ENCODE measurements at places on chromosomes 3 and 15.
A peak's percentile ranks its signal among the peaks of the same experiment; 100 is the strongest.

- DNase-seq: no peak
Measured at GRCh38 chr3:128730471-128730870, 4.5 kb downstream of the RAB7A start.

DNA sequence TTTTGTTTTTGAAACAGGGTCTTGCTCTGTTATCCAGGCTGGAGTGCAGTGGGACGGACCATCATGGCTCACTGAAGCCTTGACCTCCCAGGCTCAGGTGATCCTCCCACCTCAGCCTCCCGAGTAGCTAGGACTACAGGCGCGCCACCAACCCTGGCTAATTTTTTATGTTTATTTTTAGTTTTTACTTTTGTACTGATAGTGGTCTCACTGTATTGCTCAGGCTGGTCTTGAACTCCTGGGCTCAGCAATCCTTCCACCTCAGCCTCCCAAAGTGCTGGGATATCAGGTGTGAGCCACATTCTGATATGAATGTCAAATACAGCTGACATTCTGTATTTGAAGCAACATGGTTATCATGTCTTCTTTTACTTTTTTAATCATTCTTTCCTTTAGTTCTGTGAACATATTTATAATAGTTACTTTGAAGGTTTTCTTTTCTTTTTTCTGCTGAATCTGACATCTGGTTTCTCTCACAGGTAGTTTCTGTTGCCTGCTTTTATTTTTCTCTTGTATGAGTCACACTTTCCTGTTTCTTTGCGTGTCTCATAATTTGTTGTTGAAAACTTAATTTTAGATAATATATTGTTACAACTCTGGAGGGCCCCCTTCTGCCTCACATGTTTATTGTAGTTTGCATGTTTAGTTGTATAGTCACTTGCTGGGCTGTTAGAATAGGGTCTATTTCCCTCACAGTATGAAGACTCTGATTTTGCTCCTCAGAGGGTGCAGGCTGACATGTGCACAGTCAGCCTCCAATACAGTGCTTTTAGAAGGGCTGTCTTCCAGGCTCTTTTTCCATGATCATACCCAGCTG lies 8.4 kb upstream of the CNTN4 start:
- DNase-seq: no peak

- peak; percentile 43 for DNase-seq
Measured at GRCh38 chr3:62225051-62225450, 148.3 kb downstream of the FEZF2 start.

- DNase-seq: no peak
Measured at GRCh38 chr3:45786801-45787495, 9.4 kb downstream of the SLC6A20 start.

DNA sequence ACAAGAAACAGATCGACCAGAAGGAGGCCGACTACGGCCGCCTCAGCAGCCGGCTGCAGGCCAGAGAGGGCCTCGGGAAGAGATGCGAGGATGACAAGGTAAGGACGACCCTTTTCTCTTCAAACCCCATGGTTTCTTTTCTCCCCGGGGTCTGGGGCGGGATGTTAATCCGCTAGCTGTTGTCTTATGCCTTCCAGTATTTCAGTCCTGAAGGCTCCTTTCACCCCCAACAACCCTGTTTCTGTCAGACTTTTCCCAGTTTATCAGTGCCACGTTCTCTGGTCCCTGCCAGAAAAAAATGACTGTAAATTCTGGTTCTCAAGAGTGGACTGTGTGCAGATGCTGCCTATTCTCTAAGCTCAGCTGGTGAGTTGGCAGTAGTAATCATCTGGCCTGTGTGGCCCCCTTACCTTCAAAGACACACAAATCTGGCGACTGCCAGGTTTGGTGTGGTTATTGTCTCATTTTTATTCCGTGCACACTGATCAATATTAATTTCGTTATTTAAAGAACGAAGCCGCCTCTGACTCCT lies 806 bp downstream of the GOLM2 start:
- DNase-seq: no peak

DNA sequence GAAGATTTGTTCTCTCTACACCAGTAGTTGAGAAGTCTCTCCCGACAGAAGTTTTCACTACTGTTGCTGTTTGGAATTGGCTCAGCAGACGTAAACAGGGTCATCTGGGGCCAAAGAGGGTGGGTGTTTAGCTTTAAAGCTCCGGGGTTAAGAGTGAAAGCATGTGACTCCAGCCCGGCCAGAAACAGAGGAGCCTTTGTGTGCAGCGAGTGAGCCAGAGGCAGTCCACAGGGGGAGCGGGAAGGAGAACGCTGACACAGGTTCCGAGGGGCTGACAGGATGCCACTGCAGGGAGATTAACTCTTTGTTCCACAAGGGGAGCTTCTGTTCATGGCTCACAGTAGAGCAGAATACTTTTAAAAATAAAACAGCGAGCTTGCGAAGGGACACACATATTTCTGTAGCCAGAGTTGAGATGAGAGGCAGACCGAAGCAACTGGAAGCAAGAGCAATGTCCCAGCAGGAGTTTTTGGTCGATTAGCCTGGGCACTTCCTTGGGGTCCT lies 26.9 kb downstream of the BMF start:
- DNase-seq: peak; percentile 83

GRCh38 chr15:27990521-27991515 lies 108.3 kb downstream of the OCA2 start:
- no peak for DNase-seq

GRCh38 chr3:196772102-196772501 lies 32.4 kb downstream of the PAK2 start:
- DNase-seq: no peak

DNA sequence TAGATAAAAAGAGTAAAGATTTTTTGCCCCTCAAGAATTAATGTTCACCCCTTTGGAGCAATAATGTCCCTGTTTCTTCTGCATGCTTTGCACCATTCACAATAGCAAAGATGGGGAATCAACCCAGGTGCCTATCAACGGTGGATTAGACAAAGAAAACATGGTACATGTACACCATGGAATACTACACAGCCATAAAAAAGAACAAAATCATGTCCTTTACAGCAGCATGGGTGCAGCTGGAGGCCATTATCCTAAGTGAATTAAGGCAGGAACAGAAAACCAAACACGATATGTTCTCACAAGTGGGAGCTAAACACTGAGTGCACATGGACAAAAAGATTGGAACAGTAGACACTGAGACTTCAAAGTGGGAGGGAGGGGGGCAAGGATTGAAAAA lies 35.2 kb downstream of the AAGAB start:
- no peak for DNase-seq

DNA sequence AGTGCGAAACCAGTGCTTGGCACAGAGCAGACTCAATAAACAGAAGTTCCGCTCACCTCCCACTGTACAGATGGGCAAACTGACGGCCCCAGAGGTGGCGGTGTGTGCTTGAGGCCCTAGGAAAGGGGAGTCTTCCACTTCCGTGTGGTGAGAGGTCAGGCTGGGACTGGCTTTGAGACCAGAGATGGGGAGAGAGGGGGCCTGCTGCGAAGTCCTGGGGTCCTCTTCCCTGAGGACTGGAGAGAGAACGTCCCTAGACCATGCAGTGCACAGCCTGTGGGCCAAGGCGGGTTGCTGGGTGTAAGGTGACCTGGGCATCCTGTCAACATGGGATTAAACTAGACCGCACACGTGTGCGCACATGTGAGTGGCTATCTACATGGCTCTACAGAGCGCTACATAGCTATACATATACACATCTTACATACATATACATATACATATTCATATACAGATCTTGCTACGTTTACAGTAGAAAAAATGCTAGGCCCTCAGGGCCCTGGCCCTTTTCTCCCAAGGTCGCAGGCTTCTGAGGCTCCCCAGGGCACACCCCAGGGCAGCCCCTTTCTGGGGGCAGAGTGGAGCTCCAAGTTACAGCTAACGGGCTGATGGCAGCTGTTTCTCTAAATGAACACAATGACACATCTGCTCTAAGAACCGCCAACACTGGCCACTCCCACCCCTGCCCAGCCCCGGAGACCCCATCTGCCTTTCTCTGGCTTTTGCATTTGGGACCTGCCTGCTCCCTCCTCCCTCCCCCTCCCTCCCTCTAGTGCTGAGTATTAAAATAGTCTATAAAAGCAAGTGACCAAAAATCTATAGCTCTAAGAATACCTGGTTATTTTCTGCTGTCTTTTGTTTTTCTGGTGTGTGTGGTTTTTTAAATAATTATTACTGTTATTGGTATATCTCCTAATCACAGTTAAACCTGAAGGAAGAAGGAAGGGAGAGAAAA lies 47.0 kb downstream of the HCN4 start:
- DNase-seq: peak; percentile 18

- DNase-seq: no peak
Measured at GRCh38 chr3:188309437-188310269, 155.7 kb downstream of the LPP start.

GRCh38 chr15:63025460-63025859 lies 17.1 kb upstream of the TPM1 start:
- peak; percentile 49 for DNase-seq

- no peak for DNase-seq
Measured at GRCh38 chr3:14482271-14482721, 57.8 kb downstream of the GRIP2 start.

GRCh38 chr15:30985081-30985531 lies 6.3 kb downstream of the MTMR10 start:
- no peak for DNase-seq

DNA sequence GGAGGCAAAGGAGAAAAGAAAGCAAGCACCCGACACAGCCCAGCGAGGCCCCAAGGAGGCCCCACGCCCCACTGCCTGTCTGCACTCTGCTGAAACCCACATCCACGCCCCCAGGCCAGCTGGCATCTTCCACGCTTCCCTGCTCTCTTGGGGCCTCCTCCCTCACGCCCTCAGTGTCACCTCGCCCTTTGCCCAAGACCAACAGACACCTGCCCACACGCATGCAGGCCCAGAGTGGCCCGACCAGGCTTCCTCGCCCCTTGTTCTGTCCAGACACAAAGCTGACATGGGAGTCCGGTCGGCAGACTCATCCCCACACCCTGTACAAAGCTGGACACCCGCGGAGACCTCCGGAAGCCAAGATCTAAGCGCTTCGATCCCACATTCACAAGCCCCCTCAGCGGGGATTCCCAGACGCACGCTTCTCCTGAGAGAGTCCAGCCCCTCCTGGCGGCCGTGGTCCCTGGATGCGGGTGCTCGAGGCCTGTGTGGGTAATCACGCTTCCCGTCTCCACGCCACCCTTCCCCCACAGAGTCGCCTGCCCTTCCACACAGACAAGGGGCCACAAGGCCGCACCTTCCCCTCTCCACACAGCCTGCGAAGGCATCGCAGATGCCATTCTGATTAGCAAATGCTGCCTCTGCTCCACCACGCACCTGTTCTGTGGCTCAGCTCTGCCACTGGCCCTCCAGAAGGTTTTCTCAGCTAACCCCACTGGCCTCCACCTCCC lies 176.6 kb downstream of the XXYLT1 start:
- DNase-seq: peak; percentile 32

- DNase-seq: peak; percentile 76
Measured at GRCh38 chr3:129605203-129605921, 1.1 kb downstream of the PLXND1 start.

DNA sequence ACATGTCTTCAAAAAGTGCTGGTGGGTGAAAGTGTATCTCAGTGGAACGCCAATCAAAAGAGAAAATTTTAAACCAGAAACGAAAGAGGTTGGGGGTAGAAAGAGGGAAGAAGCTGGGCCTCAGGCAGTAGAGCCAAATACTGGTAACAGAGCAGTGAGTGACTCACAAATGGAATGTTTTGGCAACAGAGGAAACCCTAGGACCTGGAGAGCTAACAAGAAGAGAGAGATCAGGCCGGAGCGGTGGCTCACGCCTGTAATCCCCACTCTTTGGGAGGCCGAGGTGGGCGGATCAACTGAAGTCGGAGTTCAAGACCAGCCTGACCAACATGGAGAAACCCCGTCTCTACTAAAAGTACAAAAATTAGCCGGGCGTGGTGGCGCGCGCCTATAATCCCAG lies 450.8 kb upstream of the NAALADL2 start:
- no peak for DNase-seq

DNA sequence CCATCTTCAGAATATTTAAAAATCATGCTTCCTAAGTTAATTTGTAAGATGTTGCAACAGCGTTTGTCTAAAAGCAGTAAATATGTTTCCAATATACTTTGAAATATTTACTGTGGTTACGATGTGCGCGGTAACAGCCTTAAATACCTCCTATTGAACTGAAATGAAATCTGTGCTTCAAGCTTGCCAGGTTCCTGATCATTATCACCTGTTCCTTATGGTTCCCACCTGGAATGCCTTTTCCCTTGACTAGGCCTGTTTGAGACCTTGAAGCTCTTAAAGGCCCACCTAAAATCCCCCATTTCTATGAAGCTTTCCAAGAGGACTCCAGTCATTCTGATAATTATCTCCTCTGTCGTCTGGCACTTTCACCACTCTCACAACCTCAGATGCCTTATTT lies 146.7 kb downstream of the NAALADL2 start:
- DNase-seq: no peak

GRCh38 chr3:8220291-8220690 lies 281.3 kb upstream of the LMCD1 start:
- no peak for DNase-seq

- DNase-seq: peak; percentile 53
Measured at GRCh38 chr3:138180375-138181029, 5.8 kb upstream of the DBR1 start.

GRCh38 chr3:134543113-134543512 lies 57.3 kb downstream of the CEP63 start:
- DNase-seq: no peak

DNA sequence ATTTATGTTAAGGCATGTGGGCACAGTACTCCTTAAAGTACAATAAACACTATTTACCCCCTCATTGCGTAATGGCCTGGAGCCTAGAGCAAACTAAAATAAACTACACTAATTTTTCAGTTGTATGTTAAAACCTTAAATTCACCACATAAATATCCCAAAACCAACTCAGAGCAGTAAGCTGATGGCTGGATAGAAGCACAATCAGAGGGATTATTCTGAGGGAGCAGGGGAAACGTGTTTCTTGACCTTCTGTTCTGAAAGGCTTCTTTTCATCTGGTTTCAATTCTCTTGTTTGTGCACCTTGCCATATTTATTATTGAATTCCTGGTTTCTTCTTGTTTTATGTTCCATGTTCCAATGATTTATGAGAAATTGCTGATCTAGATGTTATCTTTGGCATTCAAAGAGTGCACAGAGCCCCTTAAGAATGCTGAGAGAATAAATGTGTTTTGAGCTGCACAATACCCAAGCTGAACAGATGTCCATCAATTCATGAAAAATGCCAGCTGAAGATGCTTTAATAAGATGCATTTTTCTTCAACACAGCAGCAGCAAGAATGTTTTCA lies 29.6 kb downstream of the RPL22L1 start:
- no peak for DNase-seq

DNA sequence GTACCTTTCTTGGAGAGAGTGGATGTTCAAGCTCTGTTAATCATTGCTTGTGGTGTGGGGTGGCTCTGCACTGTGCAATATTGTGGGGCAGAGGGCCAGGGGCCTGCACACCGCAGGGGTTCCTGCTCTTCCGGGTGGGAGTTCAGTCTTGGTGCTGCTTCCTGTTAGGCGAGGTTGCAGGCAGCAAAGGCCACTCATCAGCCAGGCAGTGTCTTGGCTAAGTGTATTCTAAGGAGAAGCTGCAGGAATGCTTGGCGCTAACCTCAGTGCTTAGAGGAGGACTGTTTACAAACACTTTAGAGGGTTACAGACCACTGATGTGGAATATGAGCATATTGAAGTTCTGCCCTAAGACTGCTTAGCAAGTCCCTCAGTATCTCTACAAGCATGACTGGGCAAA lies 81.7 kb downstream of the CEP63 start:
- no peak for DNase-seq

Data from GM23338 (cell line).